Stimulated activated naive B cell treated with anti-CD40 and anti-IgM and Interleukin-4, amounts not matched to agents 10 μg/mL and 1 μg/mL and 100 μg/mL, for 72 hours (primary cell): ENCODE measurements at places on chromosomes 11 and 22.
A peak's percentile ranks its signal among the peaks of the same experiment; 100 is the strongest.

- no peak for DNase-seq
These were observed 56.9 kb upstream of the CSNK2A3 start for GRCh38 chr11:11409901-11410300.

GRCh38 chr11:12292766-12293165 lies 84.6 kb upstream of the PARVA start:
- DNase-seq = no peak

DNA sequence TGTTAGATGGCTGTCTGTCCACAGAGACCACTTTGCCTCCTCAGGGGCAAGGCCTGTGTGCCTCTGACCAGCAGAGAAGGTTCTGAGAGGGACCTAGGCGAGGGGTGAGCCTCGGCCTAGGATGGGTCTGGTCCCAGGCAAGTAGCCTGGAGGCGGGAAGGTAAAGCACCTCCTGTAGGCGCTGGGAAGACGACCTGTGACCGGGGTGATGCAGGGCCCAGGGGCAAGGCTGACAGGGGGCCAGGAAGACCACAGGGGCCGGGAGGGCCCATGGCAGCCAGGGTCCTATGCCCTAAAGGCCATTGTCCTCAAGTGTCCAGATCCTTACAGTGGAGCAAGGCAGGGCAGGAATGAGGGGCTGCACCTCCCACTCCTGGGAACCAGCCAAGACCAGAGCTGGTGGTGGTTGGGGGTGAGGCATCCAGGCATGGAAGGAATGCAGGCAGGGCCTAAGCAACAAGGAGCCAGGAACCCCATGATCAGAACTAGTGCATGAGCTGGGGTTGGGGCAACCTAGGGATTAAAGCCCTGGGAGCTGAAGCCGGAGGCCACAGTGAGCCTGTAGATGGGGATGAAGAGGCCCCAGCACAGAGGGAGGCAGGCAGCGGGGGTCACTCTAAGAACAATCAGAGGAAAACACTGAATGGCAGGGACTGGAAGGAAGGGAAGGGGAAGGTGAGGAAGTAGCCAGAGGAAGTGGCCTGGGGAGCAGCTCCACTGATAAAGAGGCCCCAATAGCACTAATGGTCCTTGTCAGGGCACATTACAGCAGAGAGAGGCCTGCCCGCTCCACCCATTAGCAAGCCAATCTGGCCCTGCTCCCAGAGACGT lies 32.9 kb upstream of the KLHL35 start:
- DNase-seq = no peak

- DNase-seq = no peak
These were observed 263.8 kb downstream of the SWAP70 start for GRCh38 chr11:9927670-9928069.

DNA sequence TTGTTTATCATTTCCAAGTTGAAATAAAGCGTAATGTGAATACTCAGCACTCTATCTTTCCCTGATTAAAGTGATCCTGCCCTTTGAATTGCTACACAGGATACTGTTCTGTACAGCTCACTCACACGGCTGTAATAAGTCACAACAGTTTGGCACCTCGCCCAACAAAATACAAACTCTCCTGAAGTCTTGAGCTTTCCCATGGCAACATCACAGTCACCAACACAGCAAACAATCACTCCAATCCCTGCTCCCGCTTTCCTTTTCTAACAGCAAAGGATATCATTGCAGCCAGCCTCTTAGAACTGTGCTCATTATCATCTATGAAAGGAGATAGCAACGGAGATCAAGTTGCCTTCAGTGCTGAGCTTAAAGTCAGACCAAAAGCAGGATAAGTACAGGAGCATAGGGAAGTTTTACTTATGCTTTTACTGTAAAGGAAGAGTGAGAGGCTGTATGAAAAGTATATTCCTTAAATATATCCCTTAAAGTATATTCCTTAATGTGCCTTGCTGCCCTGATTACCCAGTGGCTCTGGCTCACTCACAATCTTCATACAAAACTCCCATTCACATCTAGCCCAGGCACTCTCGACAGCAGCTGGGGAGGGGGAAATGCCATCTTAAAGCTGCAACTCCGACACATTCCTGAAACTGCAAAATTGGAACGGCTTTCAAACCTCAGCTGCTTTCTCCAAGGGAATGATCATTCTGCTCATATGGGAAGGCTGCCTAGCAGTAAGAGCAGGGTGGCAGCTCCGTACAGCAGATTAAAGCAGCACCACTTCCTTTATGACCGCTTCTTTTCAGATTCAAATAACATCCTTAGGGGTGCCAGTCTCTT lies 35.8 kb downstream of the MAML2 start:
- no peak for DNase-seq

DNA sequence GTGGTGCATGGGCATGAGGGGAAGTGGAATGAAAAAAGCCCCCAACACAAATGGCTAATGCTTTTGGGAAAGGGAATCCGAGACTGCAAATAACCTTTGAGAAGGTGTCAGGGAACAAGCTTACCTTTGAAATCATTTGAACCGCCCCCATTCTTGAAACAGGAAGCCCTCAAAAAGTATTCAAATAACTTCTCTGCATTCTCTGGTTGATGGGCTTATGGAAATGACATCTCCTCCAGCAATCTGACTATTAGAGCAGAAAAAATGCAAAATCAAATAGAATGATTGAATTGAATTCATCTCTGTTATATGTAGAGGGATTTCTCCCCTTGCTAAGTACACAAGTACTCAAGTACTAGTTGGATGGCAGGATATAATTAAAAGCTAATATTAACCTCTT lies 409.9 kb downstream of the TMEM135 start:
- DNase-seq = no peak

- no peak for DNase-seq
These were observed 352.9 kb downstream of the TENM4 start for GRCh38 chr11:79087961-79088318.

DNA sequence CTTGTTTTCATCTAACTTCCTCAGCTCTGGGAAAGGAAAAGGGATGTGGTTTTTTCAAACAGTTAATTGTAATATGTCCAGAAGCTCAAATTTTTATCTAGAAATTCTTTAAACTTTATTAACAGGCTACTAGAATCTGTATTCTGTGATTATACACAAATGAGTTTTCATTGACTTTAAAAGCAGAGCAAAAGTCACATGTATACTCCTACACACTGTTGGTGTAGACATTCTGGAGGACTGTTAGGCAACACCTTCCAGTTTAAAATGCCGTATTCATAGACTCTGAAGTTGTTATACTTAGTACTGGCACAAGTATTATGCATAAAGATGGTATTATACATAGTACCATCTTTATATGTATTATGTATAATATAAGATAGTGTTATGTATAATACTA lies 64.9 kb downstream of the SPECC1L start:
- no peak for DNase-seq

DNA sequence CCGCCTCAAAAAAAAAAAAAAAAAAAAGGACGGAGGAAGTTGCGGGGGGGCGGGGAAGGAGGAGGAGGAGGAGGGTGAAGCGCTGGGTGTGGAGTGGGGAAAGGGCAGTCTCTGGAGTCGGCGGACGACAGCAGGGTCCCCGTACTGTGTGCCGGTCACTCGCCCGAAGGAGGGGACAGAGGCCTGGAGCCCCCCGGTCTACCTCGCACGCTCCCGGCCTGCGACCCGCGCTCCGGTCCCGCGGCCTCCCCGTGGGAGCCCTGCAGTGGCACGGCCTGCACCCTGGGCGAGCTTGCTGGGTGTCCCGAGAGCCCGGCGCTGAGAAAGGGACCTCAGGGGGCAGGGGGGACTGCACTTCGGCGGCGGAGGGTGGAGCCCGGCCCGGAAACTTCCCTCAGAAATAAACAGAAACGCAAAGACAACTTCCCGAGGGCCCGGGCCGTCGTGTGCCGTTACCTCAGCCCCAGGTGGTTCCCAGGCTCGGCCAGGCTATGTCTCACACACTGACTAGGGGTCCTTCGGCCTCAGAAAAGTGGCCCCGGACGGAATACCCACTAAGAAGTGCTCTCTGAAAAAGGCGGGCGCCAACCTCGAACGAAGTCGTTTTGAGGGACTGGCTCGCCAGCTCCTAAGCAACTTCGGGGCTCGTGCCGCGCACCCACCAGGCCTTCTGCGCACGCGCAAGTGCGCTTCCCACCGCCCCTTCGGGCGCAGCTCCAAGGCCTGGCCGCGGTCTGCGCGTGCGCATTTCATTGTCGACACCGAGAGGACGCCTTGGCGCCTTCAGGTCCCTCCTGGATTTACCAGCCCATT lies at the start of gene MAJIN:
Gene MAJIN (minus strand): TSS at position 688 of the 813 bp plus-strand sequence. CDS start 12,703 bp downstream, outside the sequence.
- DNase-seq = peak; percentile 80

- DNase-seq = no peak
These were observed 868 bp upstream of the MYEOV start for GRCh38 chr11:69293087-69293486.

- DNase-seq = peak; percentile 54
These were observed 34.8 kb upstream of the CARS1 start for GRCh38 chr11:3091846-3092602.

GRCh38 chr22:35749808-35750207 lies 32.1 kb downstream of the APOL5 start:
- DNase-seq = peak; percentile 77

GRCh38 chr11:108237058-108237481 lies 14.2 kb downstream of the ATM start:
- no peak for DNase-seq

GRCh38 chr11:70603756-70604211 lies 205.5 kb downstream of the CTTN start:
- DNase-seq = no peak

- no peak for DNase-seq
These were observed 512.4 kb downstream of the DLG2 start for GRCh38 chr11:85114786-85115185.

DNA sequence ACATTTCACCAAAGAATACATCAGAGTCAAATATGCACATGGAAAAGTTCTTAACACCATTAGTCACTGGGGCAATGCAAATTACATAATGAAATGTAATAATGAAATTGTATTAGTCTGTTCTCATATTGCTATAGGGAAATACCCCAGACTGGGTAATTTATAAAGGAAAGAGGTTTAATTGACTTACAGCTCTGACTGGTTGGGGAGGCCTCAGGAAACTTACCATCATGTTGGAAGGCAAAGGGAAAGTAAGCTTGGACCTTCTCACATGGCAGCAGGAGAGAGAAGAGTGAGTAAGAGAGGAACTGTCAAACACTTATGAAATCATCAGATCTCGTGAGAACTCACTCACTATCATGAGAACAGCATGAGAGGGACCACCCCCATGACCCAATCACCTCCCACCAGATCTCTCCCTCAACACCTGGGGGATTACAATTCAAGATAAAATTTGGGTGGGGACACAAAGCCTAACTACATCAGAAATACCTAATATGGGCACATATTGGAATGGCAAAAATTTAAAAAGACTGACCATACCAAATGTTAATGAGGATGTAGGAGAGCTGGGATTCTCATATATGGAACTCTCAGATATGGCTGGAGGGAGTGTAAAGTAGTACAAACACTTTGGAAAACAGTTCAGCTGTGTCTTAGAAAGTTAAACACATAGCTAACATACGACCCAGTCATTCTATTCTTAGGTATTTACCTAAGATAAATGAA lies 65.1 kb upstream of the CD44 start:
- no peak for DNase-seq

- no peak for DNase-seq
These were observed 293.7 kb downstream of the DDX10 start for GRCh38 chr11:108958368-108959104.

DNA sequence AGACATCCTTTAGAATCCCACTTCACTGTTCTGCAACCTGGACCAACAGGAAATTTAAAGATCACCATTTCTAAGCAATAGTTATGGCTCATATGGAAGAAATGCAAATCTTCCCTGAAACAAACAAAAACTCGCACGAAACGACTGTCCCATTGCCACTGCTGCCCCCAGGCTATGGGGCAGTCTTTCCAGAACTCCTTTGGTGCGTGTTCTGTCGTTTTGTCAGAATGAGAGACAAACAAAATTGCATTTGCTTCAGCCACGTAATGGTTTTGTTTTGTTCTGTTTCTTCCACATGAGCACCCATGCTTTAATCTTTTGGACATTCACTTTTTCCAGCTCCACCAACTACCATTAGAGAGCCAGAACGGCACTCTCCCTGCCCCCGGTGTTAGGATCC lies 10.8 kb upstream of the FBLN1 start:
- DNase-seq = no peak
